ENCODE measurements at places on chromosomes 16 and 17.

GRCh38 chr17:32870969-32871368, 6.0 kb downstream of the MYO1D start:
- DNase-seq, result no peak

- no peak for DNase-seq
Observed at GRCh38 chr16:17151335-17151734, 319.4 kb downstream of the XYLT1 start.

GRCh38 chr17:31433811-31434726, 42.6 kb downstream of the RAB11FIP4 start:
- no peak for DNase-seq

GRCh38 chr17:36736201-36737156, 135.1 kb downstream of the MRM1 start:
- DNase-seq, result no peak

DNA sequence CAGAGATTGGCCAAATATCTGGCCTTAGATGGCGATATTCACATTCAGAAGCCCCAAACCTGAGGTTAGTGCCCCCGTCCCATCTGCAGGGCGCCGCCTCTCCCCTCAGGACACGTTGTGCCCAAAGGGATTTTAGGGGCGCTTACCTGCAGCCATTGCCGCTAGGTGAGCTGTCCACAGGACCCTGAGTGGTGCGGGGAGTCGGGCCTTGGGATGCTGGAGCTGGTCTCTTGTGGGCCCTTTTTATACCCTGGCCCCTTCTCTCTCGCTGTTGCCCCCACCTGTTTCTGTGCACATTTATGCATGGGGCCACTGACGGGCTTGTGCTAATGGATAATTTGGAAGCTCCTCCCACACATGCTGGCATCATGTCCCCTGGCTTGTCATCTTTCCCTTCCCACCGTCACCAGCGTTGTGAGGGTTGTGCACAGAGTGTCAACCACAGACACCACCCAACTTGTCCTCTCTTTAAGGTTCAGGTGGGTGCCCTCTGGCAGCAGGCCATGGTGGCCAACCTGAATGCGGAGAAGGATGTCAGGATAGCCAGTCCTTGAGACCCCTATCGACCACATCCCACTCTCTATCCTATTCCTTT, at the start of gene CSHL1:
Gene CSHL1, minus strand, starts transcription at position 218 of the 595 bp plus-strand sequence. Its CDS starts 62 bp downstream, at position 156.
- no peak for DNase-seq

GRCh38 chr16:363110-363765, 7.1 kb downstream of the MRPL28 start:
- no peak for DNase-seq

GRCh38 chr17:39011907-39012468, 44.8 kb upstream of the FBXO47 start:
- DNase-seq, result no peak

DNA sequence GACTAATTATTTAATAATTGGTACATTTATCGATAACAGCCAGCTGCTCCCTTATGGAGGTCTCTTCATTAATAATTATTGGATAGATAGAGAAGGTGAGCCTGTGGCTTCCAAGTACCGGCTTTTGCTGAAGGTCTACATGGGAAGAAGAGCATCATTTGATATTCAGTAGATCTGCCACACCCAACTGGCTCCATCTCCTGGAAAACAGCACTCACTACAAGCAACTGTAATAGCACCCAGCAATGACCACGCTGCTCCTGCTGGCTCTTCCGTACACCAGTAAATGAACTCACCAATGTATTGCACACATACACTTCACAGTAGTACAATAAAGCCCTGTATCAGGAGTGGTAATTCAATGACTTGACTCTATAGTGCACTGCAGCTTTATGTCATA, 19.5 kb downstream of the MARVELD3 start:
- no peak for DNase-seq

- no peak for DNase-seq
Observed at GRCh38 chr16:66159987-66160386, 206.5 kb upstream of the CDH5 start.

DNA sequence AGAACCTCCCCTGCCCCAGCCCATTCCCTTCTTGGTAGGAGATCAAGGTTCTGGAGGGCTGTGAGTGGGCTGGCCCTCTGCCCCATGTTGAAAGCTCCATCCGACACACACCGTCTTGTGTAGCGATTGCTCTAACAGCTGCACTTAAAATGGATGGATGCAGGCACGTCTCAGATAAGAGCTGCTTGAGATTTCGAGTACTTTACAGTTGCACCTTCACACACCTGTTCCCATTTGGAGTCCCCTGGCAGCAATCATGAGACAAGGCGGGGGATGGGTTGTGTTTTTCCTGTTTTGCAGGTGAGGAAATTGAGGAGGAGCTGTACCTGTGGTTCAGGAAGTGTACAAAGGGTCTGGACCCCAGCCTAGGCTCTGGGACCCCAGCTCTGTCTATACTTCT, 25.6 kb upstream of the TAC4 start:
- no peak for DNase-seq

GRCh38 chr16:57950382-57950781, 20.5 kb downstream of the CNGB1 start:
- no peak for DNase-seq

- DNase-seq, result no peak
Observed at GRCh38 chr17:49985310-49985990, 9.6 kb downstream of the DLX3 start.

DNA sequence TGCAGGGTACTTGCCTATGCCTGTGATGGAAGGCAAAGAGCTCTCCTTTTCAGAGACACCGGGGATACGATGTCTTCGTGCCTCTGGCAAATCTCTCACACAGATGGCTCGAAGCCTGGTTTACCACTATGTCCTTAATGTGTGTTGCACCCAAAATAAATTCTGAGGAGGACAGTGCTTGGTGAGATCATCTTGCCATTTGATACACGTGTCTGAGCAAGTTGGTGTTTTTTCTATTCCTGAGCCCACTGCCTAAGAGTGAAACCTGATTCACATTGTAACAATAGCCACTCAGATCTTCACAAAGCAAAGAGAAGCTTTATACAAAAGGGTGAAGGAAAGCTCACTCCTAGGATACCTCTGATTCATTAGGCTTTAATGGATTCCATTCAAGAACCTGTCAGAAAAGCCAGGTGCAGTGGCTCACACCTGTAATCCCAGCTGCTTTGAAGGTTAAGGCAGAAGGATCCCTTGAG, 33.1 kb upstream of the AKAP1 start:
- no peak for DNase-seq

GRCh38 chr17:59815965-59816364, 76.8 kb downstream of the TUBD1 start:
- no peak for DNase-seq

DNA sequence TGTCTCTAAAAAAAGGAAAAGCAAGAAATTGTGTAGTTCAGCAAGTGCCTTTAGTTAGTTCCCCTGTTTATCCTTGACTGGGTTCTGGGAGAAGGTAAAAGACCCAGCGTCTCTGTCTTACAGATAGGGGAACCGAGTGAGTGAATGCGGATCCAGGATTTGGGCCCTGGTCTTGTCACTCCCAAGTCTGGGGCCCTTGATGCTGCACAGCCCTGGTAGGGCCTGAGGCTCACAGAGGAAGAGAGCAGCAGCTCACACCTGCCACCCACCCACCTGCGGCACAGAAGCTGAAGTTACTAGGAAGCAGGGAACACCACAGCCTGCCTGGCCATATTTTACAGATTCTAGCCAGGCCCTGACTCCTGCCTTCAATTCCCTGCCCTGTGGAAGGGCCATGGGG, 22.2 kb downstream of the LASP1 start:
- DNase-seq, result no peak

DNA sequence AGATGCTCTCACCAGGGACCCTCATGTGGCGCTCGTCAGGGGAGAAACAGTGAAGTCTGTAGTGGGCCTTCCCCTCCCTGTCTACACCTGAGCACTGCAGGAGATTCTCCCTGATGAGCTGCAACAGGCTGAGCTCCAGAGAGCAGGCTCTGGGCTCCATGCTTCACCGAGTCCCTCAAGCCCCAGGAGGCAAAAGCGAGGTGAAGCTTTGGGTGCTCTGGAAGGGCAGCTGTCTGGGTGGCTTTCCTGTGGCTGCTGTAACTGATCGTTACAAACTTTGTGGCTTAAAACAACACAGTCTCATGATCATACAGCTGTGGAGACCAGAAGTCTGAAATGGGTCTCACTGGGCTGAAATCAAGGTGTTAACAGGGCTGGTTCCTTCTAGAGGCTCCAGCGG, 12.1 kb upstream of the CD300LD start:
- no peak for DNase-seq

GRCh38 chr17:52136166-52136565, 22.3 kb downstream of the CA10 start:
- DNase-seq, result no peak

DNA sequence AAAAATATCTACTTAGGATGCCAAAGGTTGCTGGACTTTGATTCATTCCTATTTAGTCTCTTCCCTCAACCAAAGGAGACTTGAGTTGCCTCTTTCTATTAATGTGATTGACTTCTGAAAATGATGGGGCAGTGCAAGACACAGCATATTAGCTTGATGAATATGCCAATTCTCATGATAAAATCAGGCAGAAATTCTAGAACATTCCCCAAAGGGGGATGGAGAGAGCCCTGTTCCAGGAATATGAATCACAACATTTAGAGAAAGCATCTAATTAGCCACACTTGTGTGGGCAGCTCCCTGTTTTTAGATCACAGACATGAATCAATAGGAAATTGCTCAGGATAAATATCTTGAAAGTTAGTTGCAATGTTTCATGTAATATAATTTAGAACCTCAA, 584.0 kb upstream of the CDH8 start:
- DNase-seq, result no peak

DNA sequence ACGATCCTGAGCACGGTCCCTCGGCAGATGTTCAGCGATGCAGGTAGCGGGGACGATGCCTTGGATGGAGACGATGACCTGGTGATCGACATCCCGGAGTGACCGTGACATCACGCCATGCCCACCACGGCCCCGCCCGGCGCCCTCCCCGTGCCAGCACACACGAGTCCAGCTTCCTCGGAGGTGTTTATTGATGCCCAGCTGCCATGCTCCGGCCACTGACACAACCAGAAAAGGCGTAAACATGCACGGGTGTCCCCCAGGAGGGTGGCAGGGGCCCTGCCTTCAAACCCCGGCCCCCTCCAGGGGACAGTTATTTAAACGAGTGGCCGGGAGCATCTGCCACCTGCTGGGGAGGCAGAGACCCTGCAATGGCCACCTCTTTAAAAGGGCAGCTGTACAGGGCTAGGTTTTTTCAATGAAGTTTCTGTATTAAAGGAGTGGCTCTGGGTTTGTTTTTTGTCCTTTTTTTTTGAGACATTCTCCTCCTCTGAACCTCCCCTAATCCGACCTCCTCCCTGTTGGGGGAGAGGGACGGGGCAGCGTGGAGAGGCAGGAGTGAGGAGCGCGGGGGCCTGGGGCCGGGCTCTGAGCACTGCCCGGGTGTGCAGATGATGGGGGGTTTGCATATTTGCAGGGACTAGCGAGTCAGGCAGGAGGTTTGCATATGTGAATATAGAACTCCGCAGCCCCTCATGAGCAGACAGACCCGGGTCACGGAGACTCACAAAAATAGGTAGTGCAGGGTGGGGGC, 5.3 kb downstream of the DOC2A start:
- no peak for DNase-seq

GRCh38 chr16:30992276-30992780, 7.3 kb downstream of the HSD3B7 start:
- no peak for DNase-seq

DNA sequence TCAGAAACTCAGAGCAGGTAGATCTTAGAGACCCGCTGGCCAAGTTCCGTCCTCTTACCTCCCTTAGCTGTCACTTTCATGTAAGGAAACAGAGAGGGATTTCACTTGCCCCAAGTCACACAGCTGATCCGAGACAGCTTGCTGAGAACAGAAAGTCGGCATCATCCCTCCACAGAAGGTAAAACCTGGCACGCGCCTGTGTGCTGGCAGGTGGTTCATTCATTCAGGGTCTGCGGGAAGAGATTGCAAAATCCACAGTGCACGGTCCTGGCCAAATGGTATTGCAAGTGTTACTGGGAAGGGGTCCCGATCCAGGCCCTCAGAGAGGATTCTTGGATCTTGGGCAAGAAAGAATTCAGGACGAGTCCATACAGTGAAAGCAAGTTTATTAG, 139.4 kb upstream of the RPH3AL start:
- DNase-seq, result no peak

- DNase-seq, result no peak
Observed at GRCh38 chr17:44074911-44075285, 4.4 kb downstream of the G6PC3 start.

DNA sequence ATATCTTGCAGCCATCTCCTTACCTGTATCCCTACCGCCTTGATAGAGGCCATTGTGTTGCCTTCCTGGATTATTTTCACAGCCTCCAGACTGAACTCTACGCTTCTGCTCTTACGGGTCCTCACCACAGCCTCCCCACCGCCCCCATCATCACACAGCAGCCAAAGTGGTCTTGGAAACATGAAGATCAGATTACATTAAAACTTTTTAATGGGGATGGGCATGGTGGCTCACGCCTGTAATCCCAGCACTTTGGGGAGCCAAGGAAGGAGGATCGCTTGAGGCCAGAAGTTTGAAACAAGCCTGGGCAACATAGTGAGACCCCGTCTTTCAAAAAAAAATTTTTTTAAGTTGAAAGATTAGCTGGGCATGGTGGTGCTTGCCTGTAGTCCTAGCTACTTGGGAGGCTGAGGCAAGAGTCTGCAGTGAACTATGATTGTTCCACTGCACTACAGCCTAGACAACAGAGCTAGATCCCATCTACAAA, 150.5 kb downstream of the NPIPB5 start:
- no peak for DNase-seq

- no peak for DNase-seq
Observed at GRCh38 chr17:37802712-37803416, 58.0 kb upstream of the HNF1B start.

GRCh38 chr16:83227336-83227735, 580.4 kb upstream of the HSBP1 start:
- DNase-seq, result no peak

GRCh38 chr17:4987767-4988567, 492 bp upstream of the CAMTA2 start:
- DNase-seq, result no peak

DNA sequence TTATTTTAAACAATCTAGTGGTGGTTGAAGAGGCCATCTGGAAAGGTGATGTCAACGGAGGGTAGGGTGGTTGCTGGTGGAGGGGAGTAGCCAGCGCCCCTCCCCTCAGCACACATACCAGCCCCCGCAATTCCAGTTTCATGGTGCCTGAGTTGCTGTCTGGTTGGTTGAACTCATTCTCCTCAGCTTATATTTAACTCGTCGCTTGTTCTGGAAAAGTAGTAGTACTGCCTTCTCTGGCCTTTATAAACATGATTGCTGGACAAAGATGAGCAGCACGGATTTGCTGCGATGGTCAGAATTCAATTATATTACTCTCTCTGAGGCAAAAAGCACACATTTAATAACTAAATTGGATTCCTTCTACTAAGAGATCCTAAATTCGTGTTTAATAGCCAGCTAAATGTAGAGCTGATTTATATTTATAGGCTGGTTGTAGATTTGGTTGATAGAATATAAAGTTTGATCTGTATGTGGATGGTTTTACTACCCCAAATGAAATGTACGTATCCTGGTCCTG, 238.0 kb upstream of the TBX2 start:
- no peak for DNase-seq

- no peak for DNase-seq
Observed at GRCh38 chr17:78789149-78789662, 7.1 kb upstream of the CYTH1 start.

GRCh38 chr17:13806092-13806491, 204.4 kb upstream of the HS3ST3A1 start:
- no peak for DNase-seq
